RWPE1 (cell line): ENCODE measurements at places on chromosomes 6 and 20.

GRCh38 chr6:104404377-104404776 is 455.3 kb downstream of the HACE1 start:
- DNase-seq, result no peak

DNA sequence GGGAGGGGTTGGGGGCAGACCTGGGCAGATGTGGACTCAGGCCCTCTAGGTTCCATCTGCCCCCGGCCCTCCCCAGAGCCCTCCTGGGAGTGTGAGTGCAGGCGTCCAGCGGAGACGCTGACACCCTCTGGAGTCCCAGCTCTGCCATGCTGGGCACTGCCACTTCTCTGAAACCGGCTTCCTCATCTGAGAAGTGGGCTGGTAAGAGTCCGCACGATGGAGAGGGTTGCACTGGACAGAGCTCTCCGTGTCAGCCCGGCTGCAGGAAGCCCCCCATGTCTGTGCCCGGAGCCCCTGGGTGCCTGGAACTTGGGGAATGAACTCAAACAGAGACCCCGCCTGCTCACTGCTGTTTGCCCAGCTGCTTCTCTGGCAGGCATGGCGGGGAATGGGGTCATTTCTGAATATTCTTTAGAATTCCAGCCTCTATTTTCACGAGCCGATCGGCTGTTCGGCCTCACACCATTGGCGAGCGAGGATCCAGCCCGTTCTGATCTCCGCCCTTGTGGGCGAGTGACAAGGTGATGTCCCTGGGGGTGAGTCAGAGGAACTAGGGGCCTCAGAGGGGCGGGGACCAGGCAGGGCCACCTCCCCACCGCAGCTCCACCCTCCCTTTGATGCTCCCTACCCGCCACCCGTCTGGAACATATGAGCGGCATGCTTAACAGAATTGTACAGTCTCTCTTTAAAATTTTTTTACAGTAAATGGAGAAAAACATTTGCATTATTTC is 47.8 kb upstream of the GATA5 start:
- DNase-seq, result no peak

GRCh38 chr6:92979281-92979680 is 440.1 kb downstream of the EPHA7 start:
- DNase-seq, result no peak

DNA sequence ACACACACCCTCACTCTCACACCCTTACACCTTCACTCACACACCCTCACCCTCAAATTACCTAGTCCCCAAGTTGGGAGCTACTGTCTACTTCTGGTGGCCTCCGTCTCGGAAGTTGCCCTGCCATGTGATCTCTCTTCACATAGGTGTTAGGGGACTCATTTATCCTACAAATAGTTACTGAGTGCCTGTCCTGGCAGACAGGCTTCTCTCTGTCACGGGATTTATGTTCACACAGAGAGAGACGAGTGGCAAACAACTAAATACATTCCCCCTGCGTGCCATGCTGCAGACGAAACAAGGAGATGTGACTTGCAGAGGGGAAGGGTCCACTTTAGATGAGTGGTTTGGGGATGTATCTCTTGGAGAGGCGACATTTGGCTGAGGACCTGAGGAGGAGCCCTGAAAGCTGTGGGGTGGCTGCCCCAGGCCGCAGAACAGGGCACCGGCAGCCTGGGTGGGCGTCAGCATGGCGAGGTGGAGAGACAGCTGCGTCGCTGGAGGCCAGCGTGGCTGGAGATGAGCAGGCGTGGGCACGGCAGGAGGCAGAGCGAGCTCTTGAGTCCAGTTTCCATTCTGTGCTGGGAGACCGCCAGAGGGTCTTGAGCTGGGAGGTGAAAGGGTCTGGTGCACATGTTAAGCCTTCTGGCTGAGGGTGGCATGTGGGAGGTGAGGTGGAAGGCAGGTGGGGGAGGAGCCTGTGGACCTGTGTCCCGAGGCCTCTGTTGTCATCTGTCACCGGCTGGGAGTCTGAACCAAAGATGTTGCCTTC is 17.2 kb downstream of the DYNLT1 start:
- DNase-seq, result no peak

GRCh38 chr6:35411066-35411465 is 41.1 kb upstream of the FANCE start:
- DNase-seq, result no peak

DNA sequence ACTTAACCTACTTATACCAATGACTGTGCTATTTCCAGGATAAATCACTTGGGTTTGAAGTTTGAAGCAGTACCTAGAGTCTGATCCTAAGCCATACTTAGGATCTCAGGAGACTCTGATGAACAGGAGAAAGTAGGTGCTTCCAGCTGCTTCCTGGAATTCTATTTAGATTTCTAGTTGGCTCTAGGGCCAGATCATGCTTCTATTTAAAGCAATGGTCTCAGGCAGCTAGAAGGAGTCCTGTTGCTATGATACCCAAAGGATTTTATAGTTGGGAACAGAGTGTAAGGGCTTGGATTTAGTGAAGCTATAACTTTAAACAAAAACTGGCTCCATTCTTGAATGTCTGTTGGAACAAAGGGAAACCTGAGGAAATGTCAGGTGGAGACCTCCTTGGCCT is 52.4 kb upstream of the TINAG start:
- no peak for DNase-seq
